ENCODE measurements at places on chromosomes 3 and 15.

- DNase-seq, result no peak
Measured at GRCh38 chr15:47158573-47158972, 558.7 kb upstream of the SEMA6D start.

- DNase-seq, result no peak
Measured at GRCh38 chr3:52068730-52069129, 12.4 kb upstream of the DUSP7 start.

GRCh38 chr15:82805994-82806406, at the start of gene FSD2:
TSS of gene FSD2 (minus strand) at chr15:82806069. CDS start at chr15:82787390, 18,679 bp downstream.
- no peak for DNase-seq

GRCh38 chr3:177642042-177642803, 444.9 kb upstream of the TBL1XR1 start:
- DNase-seq, result no peak

- DNase-seq, result no peak
Measured at GRCh38 chr3:161781381-161781780, 284.8 kb downstream of the OTOL1 start.

GRCh38 chr3:47227678-47228077, 54.9 kb downstream of the KIF9 start:
- no peak for DNase-seq

DNA sequence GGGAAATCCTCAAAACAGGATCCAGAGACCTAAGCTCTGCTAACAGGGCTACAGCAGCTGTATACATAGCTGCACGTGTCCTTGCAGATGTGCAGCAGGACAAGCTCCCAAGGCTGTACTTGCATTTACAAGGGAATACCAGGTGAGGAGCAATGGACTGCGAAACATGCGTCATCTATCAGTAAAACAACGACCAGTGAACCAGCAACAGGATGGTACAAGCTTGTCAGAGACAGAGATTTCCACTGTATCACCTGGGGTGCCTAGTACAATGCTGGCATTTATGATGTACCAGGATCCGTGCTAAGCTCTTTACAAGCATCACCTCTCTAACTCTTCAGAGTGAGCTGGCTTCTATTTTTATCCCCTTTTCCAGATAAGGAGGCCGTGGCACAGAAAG, 227.3 kb downstream of the FOXP1 start:
- no peak for DNase-seq

- no peak for DNase-seq
Measured at GRCh38 chr15:67397139-67397538, 123.8 kb upstream of the C15orf61 start.

DNA sequence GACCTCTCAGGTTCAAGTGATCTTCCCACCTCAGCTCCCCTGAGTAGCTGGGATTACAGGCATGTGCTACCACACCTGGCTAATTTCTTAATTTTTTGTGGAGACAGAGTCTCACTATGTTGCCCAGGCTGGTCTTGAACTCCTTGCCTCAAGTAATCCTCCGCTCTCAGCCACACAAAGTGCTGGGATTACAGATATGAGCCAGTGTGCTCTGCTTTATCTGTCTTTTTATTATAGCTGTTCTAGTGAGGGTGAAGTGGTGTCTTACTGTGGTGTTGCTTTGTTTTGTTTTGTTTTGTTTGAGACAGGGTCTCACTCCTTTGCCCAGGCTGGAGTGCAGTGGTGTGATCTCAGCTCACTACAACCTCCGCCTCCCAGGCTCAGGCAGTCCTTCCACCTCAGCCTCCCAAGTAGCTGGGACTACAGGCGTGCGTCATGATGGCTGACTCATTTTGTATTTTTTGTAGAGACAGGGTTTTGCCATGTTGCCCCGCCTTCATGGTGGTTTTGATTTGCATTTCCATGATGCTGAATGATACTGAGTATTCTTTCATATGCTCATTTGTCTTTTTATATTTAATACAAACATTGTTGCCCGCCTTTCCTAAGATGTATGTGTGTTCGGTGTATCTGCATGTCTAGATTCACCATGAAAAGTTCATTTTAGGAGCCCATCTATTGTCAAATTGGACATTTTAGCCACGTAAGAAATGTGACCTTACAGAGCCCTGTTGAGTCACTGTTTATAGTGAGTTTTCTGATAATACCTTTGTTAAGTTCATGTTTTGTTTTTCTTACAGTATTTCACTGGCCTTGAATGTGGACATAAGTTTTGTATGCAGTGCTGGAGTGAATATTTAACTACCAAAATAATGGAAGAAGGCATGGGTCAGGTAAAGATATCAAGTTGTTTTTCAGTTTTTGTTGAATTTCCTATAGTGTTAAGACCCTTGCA, 80.6 kb downstream of the ARIH1 start:
- DNase-seq, result peak; percentile 17

GRCh38 chr15:74291101-74292071, 55.3 kb downstream of the CCDC33 start:
- DNase-seq, result peak; percentile 33

- no peak for DNase-seq
Measured at GRCh38 chr15:100115066-100115710, 226.6 kb downstream of the ADAMTS17 start.

GRCh38 chr3:128503164-128503651, 10.2 kb upstream of the GATA2 start:
- DNase-seq, result no peak

- no peak for DNase-seq
Measured at GRCh38 chr3:4835616-4836043, 143.6 kb upstream of the BHLHE40 start.

- no peak for DNase-seq
Measured at GRCh38 chr3:160346511-160346910, 52.5 kb downstream of the IFT80 start.

DNA sequence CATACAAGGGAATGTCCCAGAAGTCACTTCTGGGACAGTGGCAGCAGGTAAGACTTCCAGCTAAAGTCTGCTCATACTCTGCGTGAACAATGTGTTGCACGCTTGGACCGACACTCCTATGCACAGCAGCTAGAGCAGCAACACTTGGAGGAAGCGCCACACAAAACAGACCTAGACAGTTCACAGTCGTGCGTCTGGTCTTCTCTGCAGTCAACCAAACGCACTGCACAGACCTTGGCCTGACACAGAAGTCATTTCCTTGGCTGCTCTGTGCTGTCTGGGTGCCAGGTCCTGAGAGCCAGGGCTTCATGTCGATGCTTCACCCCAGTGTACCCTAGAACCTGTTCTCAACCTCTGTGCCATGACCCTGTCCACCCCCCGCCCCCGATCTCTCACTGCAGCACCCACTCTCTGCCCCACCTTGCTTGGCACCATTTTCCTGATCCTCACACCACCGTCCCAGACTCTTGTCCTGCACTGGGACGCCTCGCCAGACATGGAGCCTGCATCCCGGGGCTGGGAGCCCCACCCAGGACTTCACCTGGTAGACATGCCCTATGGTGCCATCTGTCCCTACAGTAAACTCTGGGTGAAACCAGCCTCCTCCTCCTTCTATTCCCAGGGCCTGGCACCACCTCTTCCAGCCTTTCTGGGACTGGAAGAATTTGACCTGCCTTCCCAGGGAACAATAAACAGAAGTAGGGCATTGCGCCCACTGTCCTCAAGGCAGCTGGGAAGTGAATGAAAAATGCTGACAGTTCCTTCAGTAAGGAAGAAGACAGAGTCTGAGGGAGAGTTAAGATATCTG, 3.1 kb downstream of the ATP10A start:
- no peak for DNase-seq

- no peak for DNase-seq
Measured at GRCh38 chr3:194261581-194262063, 89.5 kb downstream of the CPN2 start.

- DNase-seq, result no peak
Measured at GRCh38 chr15:55613727-55614126, 25.6 kb upstream of the PYGO1 start.

GRCh38 chr3:139764069-139764905, 86.5 kb upstream of the NMNAT3 start:
- no peak for DNase-seq

DNA sequence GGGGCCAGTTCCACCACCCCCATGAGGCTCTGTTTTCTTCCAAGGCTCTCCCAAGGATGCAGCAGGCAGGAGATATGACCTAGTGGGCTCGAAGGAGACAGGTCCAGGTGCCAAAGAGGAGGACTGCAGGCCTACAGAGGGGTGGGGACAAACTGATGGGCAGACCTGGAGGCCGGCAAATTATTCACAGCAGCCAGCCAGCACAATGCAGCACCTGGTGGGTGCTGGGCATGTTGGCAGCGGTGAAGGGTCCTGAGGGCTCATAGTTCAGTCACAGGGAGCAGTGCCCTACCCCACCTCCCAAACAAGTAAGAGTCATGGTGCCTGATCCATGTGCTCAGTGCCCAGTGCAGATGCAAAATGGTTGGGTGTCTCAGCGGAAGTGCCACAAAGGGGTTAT, 171.7 kb downstream of the ABHD5 start:
- DNase-seq, result no peak

DNA sequence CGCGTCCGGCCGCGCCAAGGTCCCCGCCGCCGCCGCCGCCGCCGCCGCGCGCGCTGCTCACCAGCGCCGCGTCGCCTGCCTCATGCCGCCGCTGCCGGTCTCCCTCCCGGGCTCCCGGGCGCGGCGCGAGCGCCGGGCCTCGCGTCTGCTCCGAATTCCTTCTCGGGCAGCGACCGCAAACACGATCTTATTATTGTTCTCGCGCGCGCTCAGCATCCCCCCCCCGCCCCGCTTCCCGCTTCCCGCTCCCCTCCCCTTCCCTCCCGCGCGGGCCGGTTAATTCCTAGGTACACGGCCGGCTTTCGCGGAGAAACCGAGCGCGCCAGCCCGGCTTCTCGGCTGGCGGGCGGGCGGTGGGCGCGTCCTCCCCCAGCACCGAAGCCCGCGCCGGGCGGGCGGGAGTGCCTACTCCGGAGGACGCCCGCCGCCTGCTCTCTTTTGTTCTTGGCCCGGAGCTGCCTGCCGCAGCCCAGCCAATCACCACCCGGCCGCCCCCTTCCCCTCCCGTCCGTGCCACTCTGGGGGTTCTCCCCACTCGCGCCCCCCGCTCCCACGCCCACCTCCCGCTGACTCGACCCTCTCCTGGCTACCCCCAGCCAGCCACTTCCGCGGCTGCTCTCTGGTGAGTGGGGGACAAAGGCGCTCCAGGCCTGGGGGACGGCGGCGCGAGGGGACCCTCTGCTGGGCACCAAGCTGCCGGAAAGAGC, at the start of gene HDGFL3:
Gene HDGFL3, minus strand, starts transcription at position 164 of the 707 bp plus-strand sequence. CDS start 409 bp downstream, outside the sequence.
- DNase-seq, result no peak

DNA sequence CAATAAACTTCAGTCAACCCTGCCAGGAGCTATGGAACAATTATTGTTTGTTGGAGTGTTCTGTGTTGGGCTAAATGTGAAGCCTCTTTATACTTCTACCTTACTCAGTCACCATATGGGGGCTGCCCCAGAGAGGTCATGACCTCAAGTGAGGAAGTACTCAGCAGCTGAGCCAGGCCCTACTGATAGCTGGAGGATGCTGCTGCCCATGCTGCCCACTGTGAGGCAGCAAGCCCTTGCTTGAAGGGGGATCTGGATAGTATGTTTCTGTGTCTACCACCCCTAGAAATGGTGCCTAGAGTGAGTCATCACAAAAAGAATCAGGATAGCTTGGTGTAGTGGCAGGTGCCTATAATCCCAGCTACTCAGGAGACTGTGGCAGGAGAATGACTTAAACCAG, 4.5 kb upstream of the RPL24 start:
- DNase-seq, result no peak

DNA sequence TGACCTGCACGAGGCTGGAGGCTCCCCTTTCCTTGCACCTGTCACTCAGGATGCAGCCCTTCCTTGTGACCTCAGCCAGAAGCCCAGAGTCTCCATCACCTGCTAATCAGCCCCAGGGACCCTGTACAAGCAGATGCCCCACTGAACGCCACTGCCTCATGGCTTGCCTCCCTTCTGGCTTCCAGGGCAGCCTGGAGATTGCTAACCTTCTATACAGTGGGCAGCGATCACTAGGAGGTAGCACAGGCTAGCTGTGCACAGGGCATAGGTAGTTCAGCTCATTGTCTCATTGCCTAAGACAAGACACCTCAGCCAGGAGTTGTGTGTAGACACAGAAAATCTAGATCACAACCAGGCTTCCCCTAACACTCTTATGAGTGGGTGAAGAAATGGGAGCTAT, 49.3 kb downstream of the SSUH2 start:
- DNase-seq, result no peak

DNA sequence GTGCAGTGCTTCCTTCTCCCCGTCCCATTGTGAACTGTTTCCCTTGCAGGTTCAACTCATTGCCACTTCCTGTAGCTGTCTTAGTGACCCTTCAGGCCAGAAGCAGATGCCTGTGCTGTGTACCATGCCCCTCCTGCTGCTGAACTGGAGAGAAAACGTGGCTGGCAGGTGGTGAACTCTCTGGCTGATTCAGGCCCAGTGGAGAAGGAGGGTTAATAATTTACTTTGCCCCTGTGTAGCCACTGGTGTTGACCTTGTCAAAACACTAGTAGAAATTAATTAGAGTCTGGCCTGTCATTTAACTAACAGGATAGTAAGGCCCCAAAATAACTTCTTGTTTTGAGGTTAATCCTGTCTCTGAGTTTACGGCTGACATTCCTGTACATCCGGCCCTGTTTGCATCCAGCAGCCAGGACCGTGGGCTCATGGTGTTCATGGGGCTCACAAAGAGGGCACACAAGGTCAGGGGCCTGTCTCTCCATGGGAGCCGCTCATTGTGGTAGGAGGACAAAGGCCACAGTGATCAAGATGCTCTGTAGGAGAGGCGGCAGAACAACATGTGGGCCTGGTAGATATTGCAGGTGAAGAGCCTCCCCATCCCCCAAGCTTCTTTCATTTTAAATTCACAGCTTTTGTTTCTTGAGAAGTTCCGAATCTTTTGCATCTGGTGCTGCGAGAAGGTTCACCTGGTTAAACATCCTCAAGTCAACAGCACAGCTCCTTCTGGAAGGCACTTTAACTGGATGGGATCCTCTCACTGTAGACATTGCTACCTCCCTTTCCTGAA, 101.6 kb downstream of the CGNL1 start:
- DNase-seq, result no peak

GRCh38 chr15:100050877-100051786, 290.6 kb downstream of the ADAMTS17 start:
- no peak for DNase-seq

GRCh38 chr3:4052706-4053105, 250.5 kb upstream of the SETMAR start:
- DNase-seq, result no peak
